ENCODE measurements at places on chromosomes 6 and 20.
A peak's percentile ranks its signal among the peaks of the same experiment; 100 is the strongest.

- peak; percentile 59 for DNase-seq
Observed at GRCh38 chr6:70107852-70108629, 194.8 kb downstream of the COL9A1 start.

- DNase-seq: no peak
Observed at GRCh38 chr6:53854843-53855567, 60.2 kb downstream of the LRRC1 start.

DNA sequence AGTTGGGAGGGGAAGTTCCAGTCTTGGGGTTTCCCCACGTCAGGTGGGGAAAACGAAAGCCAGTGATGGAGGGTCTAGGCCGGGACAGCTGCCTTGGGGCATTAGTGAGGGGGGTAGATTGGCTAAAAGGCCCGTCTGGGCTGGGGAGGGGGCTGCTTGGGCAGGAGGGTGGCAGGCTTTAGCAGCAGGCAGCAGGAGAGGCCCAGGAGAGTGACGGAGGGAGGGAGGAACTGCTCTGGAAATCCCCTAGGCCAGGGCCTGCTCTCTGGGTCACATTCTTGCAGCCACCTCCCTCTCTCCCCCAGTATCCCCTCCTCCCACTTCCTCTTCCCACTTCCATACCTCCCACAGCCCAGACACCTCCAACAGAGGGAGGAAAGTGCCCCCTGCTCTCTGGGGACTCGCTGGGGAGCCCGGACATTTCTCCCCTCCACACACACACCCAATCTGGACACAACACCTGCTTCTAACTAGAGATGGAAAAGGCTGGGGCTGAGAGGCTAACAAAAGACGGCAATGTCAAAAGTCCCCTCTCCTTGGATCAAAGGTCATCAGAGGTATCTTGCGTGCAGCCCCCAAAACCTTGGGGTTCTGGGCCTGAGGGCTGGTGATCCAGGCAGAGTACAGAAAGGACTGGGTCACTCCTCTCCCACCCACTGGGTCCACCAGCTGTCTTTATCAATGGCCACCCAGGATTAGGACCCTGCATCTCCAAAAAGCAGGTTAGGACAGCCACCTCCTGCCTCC, 1.8 kb downstream of the NFKBIE start:
- DNase-seq: no peak

DNA sequence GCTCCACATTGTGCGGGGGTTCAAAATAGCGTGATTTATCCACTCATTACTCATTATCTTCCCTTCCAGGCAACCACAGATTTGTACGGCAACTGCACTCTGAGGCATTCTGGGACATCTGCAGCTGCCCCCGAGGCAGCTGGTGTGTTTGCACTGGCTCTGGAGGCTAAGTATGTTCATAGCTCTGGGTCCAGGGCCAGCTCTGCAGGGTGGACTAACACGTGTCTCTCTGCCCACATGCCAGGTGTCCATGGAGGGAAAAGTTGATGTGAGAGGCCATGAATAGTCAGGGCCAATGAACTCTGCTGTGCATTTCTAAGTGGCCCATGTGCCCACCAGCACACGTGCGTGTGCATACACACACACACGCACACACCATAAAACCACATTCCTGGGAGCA, 74.9 kb downstream of the BFSP1 start:
- DNase-seq: no peak

- peak; percentile 77 for DNase-seq
Observed at GRCh38 chr20:61120595-61121515, 131.2 kb upstream of the CDH4 start.

- DNase-seq: no peak
Observed at GRCh38 chr6:1595271-1596087, 14.2 kb upstream of the FOXC1 start.

DNA sequence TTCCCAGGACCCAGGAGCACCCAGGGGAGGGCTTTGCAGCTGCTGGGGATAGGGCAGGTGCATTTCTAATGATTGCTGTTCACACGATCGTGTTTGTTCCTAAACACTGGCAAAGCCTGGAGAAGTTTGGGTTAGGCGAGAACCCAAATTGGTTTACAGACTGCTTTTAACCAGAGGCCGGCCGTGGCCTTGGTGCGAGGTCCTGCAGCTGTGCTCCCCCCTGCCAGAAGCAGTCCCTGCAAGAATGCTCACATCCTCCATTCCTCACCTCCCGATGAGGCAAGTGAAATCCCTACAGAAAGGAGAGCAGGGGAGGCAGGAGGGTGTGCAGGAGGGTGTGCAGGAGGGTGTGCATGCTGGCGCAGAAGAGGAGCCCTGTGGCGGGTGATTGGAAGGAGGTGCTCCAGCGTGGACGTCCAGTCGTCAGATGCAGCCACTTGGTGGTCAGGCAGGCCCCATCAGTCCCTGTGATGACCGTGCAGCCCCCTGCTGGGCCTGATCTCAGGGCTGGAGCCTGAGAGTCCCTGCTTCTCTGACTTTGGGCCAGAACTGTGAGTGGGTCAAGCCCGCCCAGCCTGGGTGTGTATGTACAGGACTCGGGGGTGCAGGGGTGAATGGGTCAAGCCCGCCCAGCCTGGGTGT, 55.7 kb upstream of the FRMD1 start:
- DNase-seq: no peak

DNA sequence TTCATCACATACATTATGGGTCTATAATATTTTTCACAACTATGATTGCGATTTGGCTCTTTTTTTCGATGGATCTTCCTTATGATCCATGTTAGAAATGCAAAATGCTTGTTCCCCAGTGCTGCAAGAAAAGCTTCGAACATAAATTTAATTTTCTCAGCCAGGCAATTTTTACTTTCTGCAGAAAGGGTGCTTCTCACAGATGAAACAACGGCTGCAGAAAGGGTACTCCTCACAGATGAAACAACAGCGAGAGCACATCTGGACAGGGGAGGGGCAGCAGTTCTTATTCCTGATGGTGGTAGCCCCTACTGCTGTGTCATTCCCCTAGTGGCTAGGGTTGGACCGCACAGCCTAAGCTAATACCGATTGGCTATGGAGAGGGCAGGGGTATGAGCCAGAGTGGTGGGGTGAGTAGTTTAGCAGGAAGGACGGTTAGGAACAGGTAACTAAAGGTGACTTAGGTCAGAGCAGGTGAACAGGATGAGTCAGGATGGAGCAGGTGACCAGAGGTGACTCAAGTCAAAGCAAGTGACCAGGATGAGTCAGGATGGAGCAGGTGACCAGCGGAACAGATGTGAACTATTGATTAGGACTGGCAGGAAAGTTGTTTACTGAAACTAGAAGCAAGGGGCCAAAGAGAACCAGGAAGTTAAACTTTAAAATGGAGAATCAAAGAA, 13.4 kb upstream of the TREML4 start:
- DNase-seq: no peak

- DNase-seq: peak; percentile 96
Observed at GRCh38 chr20:10671221-10671918, 2.4 kb downstream of the JAG1 start.

DNA sequence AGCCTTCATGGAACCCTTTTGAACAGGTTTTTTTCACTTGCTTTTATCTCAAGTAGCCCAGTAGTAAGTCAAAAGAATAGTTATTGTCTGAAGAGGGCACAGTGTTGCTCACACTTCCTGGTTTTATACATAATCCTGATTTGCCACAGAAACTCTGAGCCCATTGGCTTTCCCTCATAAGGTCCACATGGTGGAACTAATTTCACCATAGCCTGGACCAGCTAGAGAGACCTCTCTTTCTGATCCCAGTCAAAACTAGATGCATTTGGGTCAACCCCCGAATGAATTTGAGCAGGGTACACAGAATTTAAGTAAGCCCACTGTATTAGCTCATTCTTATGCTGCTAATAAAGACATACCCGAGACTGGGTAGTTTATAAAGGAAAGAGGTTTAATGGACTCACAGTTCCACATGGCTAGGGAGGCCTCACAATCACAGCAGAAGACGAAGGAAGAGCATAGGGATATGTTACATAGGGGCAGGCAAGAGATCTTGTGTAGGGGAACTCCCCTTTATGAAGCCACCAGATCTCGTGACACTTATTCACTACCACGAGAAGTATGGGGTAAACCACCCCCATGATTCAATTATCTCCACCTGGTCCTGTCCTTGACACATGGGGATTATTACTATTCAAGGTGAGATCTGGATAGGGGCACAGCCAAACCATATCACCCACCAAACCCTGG, 6.2 kb downstream of the RWDD2A start:
- no peak for DNase-seq

DNA sequence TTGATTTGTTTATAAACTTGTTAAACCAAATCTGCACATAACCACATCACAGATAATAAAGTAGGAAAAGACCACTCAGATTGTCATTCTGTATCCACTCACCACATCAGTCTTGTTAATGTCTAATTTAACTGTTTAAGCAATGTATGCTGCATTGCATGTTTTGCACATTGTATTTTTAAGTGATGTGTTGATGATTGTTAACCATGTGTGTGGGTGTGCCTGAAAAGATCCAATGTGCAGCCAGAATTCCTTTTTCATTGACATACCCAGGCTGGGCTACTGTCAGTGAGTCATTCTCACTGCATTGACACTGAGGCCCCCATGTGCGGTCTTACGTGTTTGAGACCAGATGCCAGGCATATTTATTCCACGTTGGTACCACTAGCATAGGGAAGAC, 167.3 kb downstream of the TRMT11 start:
- DNase-seq: peak; percentile 67

GRCh38 chr6:27605401-27606342, 132.8 kb upstream of the ZNF184 start:
- peak; percentile 76 for DNase-seq

DNA sequence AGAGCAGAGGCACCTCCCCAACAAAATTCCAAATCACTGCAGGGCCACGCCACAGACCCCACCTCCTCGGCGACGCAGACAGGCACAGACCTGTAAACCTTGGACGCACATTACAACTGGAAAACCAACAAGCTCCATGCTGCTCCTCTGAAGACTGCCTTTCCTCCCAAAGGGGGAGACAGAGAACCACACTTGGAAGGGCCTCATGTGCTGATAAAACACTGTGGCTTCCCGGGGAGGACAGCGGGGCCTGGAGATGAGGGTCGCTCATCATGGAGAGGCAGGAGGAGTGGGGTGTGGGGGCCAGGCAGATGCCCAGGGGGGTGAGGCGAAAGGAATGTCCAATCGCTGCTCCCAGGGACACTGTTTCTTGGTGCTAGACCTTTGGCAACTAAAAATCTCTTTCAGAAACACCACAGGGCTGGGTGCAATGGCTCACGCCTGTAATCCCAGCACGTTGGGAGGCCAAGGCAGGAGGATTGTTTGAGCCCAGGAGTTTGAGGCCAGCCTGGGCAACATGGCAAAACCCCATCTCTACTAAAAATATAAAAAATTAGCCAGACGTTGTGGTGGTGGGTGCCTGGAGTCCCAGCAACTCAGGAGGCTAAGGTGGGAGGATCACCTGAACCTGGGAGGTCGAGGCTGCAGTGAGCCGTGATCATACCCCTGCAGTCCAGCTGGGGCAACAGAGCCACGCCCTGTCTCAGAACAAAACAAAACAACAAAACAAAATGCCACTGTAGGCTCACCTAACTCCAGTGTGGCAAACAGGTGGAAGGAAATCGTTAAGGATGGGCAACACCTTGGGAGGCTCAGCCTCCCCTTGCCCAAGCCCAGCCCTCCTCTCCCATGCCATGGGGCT, 53.8 kb downstream of the ABHD12 start:
- DNase-seq: peak; percentile 26

- no peak for DNase-seq
Observed at GRCh38 chr20:43420192-43420591, 37.5 kb upstream of the SRSF6 start.

GRCh38 chr6:112021691-112022310, 32.1 kb upstream of the CCN6 start:
- DNase-seq: no peak

- no peak for DNase-seq
Observed at GRCh38 chr6:12363651-12364381, 73.7 kb downstream of the EDN1 start.

DNA sequence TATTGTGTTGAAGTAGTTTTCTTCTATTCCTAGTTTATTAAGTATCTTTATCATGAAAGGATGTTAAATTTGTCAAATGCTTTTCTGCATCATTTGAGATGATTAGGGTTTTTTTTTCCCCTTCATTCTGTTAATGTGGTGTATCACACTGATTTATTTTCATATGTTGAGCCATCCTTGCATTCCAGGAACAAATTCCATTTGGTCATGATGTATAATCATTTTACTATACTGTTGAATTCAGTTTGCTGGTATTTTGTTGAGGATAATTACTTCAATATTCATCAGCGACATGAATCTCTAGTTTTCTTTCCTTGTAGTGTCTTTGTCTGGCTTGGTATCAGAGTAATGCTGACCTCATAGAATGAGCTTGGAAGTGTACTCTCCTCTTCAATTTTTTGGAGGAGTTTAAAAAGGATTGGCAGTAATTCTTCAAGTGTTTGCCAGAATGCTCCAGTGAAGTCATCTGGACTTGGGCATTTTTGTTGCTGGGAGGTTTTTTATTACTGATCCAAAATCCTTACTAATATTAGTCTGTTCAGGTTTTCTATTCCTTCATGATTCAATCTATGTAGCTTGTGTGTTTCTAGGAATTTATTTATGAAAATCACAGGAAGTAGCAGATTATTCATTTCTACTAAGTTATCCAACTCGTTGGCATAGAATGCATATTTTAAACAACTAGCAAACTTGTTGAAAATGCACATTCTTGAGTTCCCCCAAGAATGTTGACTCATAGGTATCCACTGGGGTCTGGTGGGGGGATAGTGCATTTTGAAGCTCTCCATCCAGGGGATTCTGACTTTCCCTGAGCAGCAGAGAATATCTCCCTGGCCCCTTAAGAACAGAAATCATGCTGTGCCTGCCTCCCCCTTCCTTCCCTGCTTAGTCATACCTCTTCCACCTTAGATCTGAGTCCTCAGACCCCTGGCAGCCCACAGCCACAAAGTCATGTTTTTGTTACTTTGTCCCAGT, 187.1 kb downstream of the BMP7 start:
- DNase-seq: peak; percentile 93

DNA sequence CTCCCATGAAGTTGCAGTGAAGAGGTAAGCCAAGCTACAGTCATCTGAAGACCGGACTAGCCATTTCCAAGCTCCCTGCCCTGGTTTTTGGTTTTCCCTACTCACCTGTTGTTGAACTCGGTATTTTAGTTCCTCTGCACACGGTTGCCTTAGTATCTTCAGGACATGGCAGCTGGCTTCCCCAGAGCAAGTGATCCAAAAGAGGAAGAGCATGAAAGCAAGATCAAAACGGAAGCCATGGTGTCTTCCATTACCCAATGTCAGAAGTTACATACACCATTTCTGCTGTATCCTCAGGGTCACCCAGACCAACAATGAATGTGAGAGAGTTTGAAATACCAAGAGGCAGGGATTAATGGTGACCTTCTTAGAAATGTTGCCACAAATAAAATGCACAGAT, 276.6 kb upstream of the CNR1 start:
- no peak for DNase-seq

GRCh38 chr6:157376706-157377230, 4.2 kb upstream of the ZDHHC14 start:
- no peak for DNase-seq
